ENCODE measurements at places on chromosomes 1 and 21. TPM values are rescaled to one million over a fixed set of nuclear protein-coding genes. Genes with fewer than 3 reads are reported as not detected.

DNA sequence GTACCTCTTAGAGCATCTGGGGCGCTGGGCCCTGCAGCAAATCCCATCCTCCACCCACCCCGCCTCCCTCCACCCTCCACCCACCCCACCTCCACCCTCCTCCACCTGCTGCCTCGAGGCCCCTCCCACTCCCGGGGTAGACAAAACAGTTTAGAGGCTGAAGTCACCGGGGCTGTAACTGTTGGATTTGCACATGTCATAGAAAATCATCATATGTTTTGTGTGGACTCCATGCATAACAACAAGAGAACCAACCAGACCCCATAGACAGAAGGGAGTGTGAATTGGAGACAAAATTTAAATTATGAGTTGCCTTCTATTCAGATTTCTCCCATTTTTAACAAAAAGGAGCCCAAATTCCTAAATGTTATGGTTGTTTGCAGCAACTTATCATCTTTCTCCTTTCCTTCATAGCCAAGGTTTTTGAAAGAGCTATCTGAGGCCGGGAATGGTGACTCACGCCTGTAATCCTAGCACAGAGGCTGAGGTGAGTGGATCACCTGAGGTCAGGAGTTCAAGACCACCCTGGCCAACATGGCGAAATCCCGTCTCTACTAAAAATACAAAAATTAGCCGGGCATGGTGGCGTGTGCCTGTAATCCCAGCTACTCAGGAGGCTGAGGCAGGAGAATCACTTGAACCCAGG lies 28.2 kb upstream of the LGALS8 start:
- no peak for DNase-seq

DNA sequence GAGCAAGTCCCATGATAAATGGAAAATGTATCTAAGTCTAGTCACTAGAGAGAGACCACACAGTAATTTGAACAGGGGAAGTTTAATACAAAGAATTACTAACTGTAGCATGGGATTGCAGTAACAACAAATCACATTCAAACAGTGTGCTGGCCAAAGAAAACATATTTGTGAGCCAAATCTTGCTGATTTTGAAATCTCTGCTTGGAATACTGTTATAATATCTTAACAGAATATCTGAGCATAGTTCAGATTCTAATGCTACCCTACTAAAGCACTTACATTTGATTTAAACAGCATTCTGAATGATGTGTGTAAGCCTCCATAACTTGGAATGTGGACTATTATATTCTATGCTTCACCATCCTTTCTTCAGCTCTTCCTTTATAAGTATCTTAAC lies 270.0 kb upstream of the BRINP3 start:
- DNase-seq: no peak

DNA sequence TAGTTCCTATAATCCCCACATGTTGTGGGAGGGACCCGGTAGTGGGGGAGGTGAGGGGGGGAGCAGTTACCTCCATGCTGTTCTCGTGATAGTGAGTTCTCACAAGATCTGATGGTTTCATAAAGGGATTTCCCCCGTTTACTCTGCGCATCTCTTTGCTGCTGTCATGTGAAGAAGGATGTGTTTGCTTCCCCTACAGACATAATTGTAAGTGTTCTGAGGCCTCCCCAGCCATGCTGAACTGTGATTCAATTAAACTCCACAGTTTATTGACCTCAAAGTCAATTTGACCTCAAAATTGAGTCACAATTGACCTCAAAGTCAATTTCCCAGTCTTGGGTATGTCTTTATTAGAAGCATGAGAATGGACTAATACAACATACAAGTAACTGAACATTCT lies 19.7 kb downstream of the DPH5 start:
- DNase-seq: no peak

DNA sequence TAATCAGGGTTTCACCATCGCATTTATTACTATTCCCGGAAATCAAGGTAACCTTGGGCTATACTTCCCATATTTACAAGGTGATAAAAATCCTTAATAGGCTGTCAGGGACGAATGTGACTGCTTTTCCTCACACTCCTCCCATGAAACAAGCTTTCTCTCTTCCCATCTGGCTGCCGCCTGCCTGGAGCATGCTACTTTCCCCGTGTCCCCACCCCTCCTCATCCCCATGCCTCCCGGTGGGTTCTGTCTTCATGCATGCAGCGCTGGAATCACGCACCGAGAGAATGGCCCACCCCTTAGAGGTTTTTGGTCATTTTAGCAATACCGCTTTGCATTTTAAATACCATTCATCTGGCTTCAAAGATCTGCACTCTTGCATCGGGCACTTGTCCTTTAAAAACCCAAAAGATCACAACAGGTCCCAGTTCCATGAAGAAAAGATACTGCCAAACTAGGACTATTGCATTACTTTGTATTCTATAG lies 339.1 kb downstream of the NTNG1 start:
- DNase-seq: no peak

The OR2G6 gene
- not detected for total RNA-seq

The SLC25A33 gene
- 4.5 TPM for total RNA-seq

GRCh38 chr1:171754971-171755370 lies 13.1 kb upstream of the VAMP4 start:
- no peak for DNase-seq

- DNase-seq: no peak
Observed at GRCh38 chr1:31696242-31696641, 7.6 kb downstream of the COL16A1 start.

Data from posterior vena cava (tissue), 2 donors.